ENCODE measurements at places on chromosomes 3 and 15.

- no peak for DNase-seq
These were observed 164.5 kb downstream of the WNT5A start for GRCh38 chr3:55322638-55323037.

DNA sequence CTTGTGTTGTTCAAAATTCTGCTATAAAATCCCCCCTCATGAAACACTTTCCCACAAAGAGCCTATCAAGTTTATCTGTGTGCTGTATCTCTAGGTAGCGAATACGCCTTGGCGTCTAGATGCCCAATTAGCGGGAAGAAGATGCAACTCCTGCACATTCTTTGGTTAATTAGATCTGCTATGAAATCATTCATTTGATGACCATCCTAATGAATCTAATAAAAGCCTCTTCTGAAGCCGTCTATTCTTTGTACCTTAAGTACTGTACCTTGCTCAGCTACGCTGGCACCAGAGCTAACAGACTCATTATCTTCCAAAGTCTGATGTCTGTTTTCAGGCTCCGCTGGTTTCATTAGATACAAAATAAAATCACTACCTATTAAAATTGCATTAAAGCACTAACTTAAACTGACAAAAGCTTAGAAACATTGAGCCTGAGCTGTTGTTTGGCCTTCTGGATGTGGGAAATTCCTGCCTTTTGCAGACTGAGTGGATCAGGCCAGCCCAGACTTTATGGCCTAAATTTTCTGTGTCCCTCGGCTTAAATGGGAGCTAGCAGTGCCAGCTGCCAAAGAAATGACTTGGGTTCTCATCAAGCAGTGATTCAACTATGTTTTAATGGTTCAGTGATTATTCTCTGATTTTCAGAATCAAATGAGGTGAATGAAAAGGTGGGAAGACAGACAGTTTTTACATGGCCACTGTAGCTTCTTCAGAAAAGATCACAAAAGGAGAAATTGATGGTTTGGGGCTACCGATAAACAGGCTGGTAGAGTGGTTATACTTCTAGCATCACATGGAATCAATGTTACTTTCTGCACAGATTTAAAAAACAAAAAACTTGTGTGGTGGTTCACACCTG is 28.4 kb upstream of the CHST2 start:
- no peak for DNase-seq

DNA sequence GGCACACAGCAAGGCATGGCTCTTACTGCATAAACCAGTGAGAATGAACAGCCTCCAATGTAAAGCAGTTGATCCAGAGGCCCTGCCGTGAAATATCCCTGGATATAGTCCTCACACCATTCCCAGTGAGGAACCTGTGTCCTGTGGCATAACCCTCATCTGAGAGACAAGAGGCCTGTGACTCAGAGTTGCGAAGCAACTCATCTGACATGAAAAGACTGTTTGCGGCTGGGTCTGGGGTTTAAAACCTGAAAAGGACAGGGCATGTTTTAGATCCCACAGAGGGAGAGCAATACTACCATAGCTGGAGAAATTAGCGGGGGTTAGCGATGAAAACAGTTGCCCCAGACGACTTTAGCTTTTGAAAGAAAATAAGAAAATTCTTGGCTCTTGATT is 165.3 kb upstream of the BHLHE40 start:
- no peak for DNase-seq

- no peak for DNase-seq
These were observed 53.4 kb upstream of the ATP2B2 start for GRCh38 chr3:10558736-10559135.

DNA sequence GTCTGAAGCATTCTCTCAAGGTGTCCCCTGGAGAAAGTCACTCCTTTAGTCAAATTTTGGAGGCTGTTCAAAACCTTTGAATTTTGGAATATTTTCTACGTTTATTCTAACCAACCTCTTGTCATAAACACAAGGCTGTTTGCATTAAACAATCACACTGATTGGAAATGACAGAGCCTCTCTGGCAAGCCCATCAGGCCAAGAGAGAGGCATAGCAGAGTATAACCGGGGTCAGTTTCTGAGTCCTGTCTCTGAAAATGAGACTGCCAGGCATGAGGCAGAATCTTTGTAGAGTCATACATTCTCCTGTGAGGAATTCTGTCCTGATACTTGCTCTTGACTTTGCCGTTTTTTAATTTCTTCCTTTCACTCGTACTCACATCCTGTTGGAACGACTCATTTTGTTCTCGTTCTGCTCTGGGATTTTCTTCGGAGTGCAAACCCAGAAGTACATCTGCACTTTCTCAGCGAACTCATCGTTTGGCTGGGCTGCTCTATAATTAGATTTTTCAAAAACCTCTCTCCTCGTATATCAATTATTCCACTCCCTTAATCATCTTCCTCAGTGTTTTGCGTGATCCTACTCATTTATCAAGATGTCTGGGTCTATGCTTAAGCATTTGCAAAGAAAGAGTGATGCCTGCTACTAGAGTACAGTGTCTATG is 114.2 kb downstream of the AGBL1 start:
- DNase-seq, result no peak

DNA sequence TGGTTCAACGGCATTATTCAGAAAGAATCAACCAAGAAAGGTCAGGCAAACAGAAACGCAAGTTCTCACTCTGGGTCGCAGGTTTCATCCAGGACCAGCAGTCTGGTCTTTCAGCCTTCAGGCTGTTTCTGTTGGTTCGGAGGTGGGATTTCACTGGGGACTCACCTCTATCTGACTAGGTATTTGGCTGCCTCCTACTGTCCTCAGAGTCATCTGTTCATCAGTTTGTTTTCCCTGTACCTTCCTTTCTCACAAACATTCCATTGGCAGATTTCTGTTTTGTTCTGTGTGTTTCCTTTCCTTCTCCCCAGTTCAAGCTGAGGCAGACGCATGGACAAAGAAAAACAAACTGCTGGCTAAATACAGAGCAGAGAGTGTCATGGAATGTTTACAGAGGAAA is 1046.6 kb upstream of the CFAP20DC start:
- no peak for DNase-seq

DNA sequence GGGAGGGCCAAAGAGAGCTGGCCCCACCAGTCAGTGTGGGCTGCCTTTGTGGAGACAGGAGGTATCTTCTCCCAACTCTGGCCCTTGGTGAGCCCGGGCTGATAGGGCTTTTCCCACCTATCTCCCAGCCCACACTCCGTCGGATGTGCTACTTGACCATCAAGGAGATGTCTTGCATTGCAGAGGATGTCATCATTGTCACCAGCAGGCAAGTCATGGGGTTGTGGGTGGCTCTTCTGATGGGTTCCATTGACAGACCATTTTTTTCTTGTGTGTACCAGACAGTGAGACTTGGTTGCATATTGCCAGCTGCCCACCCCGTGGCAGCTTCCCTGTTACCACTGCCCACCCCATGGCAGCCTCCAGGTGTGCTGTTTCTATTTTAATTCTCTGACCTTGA is 3.3 kb downstream of the COPG1 start:
- no peak for DNase-seq

DNA sequence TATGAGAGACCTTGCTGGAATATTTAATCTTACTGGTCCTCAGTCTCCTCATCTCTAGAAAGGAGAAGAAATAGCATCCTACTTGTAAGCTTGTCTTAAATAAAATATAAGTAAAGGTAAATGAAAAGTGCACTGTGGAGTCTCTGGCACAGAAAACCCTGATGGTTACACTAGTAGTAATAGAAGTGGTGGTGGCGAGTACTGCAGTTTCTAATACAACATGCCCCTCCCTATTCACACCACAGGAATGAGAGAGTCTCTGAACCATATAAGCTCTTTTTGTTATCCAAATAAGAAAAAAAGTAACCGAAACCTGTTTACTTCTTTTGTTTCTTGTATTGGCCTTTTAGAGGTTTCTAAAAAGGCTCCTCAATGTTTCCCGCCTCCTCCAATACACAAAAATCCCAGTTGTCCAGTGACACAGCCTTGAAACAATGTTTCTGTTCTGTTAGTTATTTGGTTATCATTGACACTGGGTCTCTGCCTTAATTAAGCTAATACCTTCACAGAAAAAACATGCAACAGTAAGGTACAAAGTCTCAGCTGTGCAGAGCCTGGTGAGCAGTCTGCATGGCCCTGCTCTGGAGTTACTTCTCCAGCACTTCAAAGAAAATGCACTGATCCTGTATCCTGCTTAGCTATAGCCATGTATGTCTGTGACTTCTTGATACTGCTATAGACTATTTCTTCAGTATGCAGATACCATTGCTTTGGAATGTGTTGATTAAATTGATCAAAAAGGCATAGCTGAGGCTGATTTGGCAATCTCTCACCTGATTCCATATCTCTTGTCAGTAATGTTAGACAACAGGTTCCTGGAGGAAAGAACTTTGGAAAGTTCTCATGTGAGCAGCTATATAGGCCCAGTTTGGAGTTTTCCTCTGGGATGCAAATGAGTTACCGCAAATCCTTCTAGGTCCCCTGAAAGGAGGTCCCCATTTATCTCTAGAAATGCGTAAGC is 315.6 kb upstream of the IL12A start:
- DNase-seq, result peak; percentile 11

- DNase-seq, result no peak
These were observed 4.4 kb downstream of the PCOLCE2 start for GRCh38 chr3:142884531-142884930.

DNA sequence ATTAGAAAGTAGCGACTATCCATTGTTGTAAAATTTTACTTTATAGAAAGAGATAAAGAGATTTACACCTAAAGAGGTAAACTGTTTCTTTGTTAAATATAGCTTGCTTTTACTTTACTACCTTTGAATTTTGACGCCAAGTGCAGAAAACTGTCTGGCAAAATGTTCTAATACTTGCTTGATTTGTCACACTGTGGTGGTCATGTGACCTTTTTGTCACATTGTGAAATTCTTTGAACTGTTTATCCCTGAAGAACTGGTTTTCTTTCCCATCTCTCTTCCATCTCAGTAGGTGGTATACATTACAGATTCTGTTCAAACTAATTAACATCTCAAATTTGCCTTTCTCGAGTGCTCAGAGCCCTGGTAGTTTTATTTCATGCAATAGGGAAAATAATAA is 327.4 kb downstream of the NAALADL2 start:
- peak; percentile 20 for DNase-seq

- DNase-seq, result no peak
These were observed 12.3 kb upstream of the SLC30A4 start for GRCh38 chr15:45534821-45535220.
